Astrocyte of the spinal cord (primary cell): ENCODE measurements at places on chromosomes 7 and 10.

GRCh38 chr7:157923903-157924630 lies 587.3 kb downstream of the DNAJB6 start:
- no peak for DNase-seq

DNA sequence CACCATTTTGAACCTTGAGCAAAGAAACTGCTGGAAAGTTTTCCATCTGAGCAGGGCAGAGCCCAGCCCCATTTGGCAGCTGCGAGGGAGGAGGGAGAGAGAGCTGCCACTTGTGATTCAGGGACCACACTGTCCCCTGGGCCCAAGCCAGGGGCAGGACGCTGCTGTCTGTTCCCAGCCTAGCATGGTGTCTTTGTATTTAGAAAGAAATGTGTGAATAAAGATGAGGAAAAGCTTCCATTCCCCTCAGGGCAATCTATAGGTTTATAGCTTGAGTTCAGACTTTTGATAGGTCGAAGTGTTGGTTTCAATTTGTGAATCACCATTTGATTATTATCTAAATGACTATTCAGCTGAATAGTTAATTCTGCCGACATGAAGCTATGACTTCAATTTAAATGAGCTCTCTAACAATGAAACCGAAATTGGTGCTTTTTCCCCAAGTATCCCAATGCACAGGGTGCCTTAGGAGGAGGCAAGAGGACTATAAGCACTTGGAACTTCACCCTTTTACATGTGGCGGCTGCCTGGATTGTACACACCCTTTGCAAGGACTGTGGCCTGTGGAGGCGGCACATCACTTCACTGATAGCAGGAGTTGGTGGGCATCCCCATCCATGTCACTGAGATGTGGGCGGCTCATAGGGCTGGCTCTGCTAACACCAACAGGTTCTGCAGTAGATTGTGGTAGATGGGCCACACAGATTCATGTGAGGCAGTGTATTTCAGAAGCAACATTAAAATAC lies 223.5 kb downstream of the CCDC3 start:
- DNase-seq: no peak

GRCh38 chr7:124754576-124755268 lies 10.9 kb downstream of the GPR37 start:
- DNase-seq: no peak

DNA sequence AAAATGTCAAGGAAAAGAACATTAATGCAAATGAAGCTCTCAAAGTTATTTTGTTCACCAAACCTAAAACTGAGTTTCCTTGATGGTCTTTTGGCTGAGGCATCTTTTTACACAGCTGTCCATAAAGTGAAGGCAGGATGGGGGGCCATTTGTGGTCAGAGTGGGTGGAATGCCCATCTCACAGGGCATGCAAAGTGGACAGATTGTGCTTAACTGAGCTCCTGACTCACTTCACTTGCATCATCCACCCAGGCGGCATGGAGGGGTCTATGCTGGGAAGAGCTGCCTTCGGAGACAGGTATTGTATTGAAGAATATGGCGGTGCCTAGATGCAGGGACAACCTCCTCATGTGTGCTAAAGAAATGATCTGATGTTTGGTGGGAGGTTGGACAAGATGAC lies 905.3 kb downstream of the KCNMA1 start:
- no peak for DNase-seq

GRCh38 chr7:98046816-98047215 lies 56.8 kb upstream of the OCM2 start:
- no peak for DNase-seq

DNA sequence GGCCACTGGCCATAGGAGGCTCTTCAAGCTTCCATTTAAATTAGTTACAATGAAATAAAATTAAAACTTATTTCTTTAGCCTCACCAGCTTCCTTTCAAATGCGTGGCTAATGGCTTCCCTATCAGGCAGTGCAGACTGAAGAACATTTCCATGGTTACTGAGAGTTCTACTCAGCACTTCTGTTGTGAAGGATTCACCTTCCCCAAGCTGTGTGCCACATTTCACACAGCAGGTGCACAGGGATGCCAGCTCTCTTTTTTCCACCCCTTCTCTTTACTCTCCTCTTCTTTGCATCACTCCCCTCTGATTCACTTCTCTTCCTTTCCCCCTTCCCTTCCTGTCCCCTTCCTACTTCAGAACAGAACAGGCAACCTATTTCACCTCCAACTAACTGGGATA lies 833 bp downstream of the GDF2 start:
- DNase-seq: no peak

DNA sequence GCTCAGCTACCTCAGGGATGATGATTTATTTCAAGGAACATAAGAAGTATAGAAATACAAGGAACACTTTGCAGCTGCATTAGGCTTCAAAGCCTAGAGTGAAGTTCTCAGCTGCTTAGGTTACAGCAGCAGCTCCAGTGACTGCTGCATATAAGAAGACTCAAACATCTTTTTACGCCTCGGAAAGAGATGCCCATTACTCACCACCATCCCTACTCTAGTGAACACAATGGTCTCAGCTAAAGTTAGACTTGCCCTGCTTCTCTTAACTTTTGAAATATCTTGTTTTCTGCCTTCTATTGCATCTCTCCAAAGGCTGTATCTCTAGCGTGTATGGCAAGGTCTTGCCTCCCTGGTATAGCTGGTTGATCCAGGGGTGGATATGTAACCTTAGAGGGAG lies 356.0 kb downstream of the PHF14 start:
- no peak for DNase-seq

DNA sequence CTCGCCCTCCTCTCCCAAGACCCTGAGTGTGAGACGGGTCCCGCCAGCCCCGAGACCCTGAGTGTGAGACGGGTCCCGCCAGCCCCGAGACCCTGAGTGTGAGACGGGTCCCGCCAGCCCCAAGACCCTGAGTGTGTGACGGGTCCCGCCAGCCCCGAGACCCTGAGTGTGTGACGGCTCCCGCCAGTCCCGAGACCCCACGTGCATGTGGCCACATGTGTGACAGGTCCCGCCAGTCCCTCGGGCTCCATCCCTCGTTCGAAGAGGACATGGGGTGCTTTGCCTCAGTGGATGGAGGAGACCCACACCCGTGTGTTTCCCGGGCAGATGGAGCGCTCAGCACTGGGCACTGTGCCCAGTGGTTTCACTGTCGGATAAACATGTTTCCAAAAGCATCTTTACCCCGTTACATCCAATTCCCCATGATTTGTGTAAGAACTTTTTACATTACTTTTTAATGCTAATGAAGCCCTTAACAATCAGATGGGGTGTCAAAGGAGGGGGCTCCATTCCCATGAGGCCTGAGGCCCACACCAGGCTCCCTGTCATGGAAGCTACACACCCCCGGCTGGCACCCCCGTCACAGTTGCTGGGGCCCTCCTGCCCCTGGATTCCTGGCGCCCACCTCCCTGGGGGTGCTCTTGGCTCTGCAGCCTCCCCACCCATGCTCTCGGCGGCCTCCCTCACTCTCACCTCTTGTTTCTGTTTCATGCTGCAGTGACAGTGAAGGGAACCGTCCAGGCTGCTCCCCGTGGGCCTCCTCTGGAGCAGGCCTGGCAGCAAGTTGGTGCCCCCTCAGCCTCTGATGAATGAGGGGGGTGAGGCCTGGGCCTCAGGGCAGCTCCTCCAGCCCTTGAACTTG lies 48.5 kb upstream of the CFAP46 start:
- DNase-seq: no peak

GRCh38 chr7:24702755-24703154 lies 54.5 kb downstream of the GSDME start:
- peak; percentile 33 for DNase-seq

- peak; percentile 10 for DNase-seq
Measured at GRCh38 chr10:51162002-51162401, 87.7 kb downstream of the PRKG1 start.

- DNase-seq: no peak
Measured at GRCh38 chr7:138865843-138866242, 67.8 kb upstream of the ATP6V0A4 start.

DNA sequence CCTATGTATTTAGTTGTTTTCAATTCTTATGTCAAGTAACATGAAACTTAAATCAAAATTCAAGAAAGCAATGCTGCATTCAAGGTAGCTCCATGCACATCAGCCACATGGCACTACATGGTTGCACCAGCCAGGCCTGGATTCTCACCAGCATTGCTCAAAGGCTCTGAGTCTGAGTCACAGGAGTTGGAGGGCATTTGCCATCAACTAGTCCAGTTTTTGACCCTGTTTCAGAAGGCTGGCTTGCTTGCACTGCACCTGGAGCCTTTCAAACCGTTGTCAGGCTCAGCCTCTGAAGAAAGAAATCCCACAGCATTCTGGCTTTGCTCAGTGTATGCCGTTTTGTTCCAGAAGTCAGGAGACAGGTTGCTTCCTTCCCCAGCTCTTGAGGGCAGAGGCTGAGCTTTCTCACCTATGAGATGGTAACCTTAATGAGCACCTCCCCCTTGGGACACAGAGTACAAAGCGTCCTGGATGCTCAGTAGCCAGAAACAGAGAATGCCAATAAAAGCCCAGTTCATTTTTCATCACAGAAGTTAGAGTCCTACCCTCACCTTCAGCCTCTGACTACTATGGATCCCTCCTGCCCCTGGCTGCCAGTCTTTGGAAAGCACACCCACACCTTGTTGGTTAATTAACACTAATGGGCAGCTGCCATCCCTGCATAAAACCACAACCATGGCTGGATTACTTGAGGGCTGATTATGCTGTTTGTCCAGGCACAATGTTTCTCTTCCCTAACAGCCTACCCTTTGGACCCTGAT lies 288.4 kb upstream of the LRRTM3 start:
- DNase-seq: no peak

DNA sequence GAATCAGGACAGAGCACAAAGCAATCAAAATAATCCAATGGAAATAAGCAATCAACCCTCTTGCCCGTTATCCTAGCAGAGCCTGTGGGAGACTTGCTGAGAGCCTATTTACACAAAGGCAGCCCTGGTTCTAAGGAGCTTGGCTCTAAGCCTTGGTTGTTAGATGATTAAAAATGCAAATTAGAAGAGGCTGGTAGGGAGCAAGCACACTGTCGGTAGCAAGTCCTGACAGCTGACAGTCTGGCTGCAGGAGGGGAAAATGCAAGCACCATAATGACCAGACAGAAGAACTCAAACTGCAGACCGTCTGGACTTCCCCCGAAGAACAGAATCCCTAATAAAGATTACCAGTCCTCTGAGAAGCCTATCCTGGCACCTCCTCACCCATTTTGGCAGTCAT lies 131.8 kb upstream of the CTTNBP2 start:
- DNase-seq: no peak

- no peak for DNase-seq
Measured at GRCh38 chr10:133388236-133388972, 5.6 kb upstream of the MTG1 start.

- peak; percentile 85 for DNase-seq
Measured at GRCh38 chr10:79178614-79179163, 109.9 kb downstream of the ZMIZ1 start.

- no peak for DNase-seq
Measured at GRCh38 chr7:20227291-20227795, 10.2 kb upstream of the MACC1 start.

DNA sequence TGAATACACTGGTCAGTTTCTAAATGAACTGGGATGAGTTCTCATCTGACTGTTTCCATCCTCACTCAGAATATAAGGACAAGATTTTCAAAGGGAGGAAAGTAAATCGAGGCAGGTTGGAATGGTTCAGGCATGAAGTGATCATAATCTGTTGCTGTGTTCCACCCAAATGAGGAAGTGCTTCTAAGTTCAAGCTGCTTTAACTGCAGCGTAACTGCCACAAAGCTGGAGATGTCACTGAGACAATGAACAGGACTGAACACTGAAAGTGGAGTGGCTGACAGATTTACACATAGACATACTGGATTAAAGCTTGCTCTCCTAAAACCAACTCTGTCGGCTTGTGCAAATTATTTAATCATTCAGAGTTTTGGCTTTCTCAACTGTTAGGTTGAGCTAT lies 66.6 kb downstream of the GPR37 start:
- DNase-seq: no peak

DNA sequence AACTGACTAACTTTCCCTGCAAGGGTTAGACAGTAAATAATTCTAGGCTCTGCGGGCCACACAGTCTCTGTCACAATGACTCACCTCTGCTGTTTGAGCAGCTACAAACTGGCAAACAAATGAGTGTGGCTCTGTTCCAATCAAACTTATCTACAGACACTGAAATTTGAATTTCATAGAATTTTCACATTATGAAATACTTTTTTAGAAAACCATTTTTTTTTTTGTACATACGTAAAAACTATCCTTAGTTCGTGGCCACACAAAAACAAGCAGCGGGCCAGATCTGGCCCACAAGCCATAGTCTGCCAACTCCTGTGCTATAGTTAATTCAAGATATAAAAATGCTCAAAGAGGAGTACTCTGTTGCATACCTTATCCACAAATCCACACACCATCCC lies 32.6 kb downstream of the PIP4K2A start:
- peak; percentile 77 for DNase-seq

GRCh38 chr10:24483701-24484100 lies 240.0 kb downstream of the ARHGAP21 start:
- peak; percentile 71 for DNase-seq

DNA sequence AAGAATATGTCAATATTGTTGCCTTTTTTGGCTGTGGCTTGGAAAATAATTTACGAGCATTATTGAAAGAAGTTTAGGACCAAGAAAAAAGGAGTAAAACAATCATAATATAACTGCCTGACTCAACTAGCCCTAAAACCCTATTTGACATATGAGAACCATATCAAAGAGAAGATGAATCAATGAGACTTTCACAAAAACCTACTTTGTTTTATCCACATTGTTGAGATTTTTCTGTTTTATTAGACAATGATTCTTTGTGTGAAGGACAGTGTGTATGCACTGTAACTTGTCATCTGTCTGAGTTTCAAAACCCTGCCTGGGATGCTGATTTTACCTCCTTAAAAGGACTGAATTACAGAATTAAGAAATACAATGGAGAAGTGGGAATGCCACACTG lies 19.0 kb downstream of the SOSTDC1 start:
- DNase-seq: no peak

DNA sequence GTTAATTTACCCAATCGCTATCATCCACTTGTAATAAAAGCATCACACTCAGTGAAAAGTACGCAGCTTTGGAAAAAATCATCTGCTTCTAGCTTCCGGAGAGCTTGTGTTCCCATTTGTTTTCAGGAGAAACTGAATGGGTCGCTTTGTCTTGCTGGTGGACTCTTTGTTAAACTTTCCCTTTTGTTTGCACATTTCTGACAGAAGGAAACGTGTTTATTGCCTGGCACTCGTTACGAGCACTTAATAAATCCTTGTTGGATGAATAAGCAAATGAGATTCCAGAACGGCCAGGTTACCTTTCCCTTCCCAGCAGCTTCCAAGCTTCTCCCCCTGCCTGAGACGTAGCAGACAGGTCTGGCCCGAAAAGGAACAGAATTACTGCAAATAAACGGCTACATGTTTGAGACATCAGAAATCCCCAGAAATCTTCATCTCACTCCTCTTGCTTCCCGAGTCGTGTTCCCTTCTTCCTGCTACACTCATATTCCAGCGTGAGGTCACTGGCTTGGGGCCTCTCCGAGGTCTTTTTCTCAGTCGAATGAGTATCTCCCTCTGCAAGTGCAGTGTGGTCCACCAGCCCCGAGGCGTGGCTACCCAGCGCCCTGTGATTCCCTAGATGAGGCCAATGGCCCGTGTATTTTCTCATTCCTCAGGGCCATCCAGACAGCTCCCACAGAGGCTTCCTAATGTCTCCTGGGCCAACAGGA lies 167.2 kb downstream of the FRMD4A start:
- DNase-seq: no peak
